Retinal pigment epithelial cell (primary cell): ENCODE measurements at places on chromosomes 2 and 18.

DNA sequence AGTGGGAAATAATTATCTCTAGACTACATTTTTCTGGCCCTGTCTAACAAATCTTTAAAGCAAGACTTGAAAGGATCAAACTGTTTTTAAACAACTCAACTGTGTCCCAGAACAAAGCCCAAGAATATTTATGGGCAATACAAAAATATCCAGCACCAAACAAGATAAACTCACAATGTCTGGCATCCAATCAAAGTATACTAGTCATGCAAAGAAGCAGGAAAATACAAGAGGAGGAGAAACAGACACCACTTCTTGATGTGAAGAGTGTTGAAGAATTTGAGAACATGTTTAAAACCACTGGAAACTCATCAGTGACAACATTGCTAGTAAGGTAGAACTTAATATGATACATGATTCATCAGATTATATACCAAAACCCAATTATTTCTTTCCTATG lies 66.1 kb upstream of the CDC42EP3 start:
- DNase-seq, result no peak

GRCh38 chr18:48340560-48340959 lies 68.6 kb downstream of the ZBTB7C start:
- DNase-seq, result no peak

DNA sequence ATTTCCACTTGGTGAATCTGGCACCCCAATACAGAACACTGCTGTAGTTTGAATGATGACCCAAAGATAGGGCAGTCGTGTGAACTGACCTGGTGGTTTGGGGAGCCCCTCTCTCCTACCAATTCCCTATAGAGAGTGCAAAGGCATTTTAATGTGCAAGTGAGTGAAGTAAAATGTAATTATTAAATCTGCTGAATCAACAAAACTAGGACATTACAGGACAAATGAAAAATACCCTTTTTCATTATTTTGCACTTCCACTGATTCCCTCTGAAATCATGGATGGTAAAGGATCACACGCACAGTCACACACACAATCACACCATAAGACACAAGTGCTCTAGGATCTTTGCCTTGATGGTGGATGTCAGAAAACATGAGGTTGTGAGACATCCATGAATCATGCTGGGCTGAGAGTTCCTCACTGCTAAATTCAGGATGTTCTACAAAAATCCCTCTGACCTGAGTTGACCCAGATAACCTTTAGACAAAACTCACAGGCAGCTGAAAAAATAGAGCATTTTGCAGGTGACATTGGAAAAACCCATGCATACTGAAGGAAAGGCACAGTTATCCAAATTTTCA lies 197.4 kb downstream of the FBXO15 start:
- DNase-seq, result no peak

- no peak for DNase-seq
Measured at GRCh38 chr2:157895531-157895930, 19.4 kb upstream of the ACVR1 start.

DNA sequence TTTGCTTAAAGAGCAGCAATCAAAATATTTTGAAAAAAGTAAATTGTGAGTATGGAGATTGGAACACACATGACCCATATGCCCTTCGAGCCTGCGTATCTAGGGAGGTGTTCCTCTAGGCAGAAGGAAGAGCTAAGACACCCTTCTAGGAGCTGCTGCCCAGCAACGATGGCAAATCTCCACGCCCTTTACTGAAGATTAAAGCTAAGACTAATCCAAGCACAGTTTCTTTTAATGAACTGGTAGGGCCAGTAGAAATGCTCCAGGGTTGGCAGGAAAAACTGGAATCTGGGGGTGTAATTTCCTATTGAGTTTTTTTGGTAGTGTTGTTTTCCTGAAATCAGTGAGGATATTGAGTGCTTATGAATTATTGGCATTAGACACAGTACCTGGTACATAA lies 712 bp upstream of the SERPINB13 start:
- no peak for DNase-seq

- DNase-seq, result no peak
Measured at GRCh38 chr18:48668466-48669179, 129.8 kb downstream of the CTIF start.

GRCh38 chr18:47549021-47549540 lies 297.6 kb upstream of the SKOR2 start:
- no peak for DNase-seq

- DNase-seq, result peak; percentile 89
Measured at GRCh38 chr2:10407841-10408648, 40.1 kb downstream of the ODC1 start.

- DNase-seq, result no peak
Measured at GRCh38 chr18:10476338-10476791, 21.9 kb downstream of the APCDD1 start.

GRCh38 chr2:130376433-130377293 lies 20.8 kb downstream of the PTPN18 start:
- DNase-seq, result no peak

DNA sequence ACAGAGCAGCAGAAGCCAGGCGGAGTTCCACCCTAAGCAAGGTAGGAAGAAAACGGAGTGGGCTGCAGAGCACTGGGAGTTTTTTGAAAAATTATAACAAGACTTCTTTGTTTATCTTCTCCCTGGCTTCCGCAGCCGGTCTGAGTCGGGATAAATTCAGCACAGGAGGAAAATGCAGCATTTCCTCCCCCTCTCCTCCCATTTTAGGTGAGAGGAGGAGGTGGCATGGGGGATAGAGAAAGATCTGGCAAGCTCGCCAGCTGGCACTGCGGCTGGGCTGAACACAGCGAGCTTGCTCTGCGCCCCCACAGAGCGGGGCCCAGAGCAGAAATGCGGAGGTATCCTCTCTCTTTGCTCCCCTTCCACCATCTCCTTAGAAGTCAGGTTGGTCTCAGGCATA lies 17.7 kb upstream of the CHRNA1 start:
- DNase-seq, result no peak

GRCh38 chr2:191234376-191234775 lies 10.8 kb upstream of the MYO1B start:
- no peak for DNase-seq

- DNase-seq, result no peak
Measured at GRCh38 chr2:38409156-38410102, 32.4 kb upstream of the ATL2 start.

GRCh38 chr2:69683170-69683971 lies 39.8 kb upstream of the AAK1 start:
- peak; percentile 41 for DNase-seq

DNA sequence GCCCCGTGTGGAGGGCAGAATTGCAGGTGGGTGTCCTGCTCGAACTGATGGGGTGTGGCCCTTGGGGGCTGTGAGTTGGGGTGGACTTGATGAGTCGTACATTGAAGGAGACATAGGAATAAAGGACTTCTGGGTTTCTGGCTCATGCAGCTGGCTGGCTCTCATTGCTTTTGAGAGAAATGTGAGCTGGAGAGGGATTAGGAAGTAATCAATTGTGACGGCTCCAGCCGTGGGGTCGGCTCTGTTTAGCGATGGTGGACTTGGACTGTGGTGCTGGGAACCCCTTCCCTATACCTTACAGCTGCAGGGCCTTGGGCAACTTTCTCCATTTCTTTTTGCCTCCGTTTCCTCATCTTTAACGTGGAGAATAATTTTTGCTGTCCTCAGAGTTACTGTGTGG lies 9.2 kb downstream of the IMPA2 start:
- DNase-seq, result no peak

DNA sequence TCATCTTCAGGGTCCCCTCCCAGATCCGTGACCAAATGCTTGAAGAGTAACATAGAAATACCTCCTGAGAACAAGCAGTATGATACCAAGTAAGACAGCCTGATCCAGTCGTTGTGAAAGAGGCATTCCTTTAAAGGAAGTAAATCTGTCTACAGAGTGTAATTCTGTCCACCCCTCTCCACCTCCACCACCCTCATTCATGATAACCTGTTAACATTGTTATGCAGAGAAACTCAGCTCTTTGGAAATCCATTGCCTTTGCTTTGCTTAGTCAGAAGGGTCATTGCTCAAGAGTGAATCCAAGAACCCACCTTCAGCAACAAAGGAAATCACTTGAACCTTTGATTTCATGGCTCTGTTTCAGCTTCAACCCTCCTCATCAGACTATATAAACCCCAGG lies 155.6 kb downstream of the CYP26B1 start:
- DNase-seq, result no peak

DNA sequence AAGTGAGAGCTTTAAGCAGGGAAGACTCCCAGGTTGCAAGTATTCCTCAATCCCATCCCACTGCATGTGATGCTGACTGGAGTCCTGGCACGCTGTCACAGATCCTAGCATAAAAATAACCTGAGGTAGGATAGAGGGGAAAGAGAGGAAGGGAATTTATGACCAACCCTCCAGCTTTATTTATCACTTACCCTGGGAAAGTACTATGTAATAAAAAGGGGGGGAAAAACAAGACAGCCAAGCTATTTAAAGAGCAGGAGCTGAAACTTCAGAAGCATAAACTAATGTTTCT lies 122.2 kb downstream of the SLC8A1 start:
- no peak for DNase-seq

- DNase-seq, result no peak
Measured at GRCh38 chr2:1605102-1606045, 138.9 kb downstream of the PXDN start.

GRCh38 chr18:49623571-49623970 lies 61.7 kb downstream of the LIPG start:
- DNase-seq, result no peak

GRCh38 chr2:191020742-191021381 lies 6.9 kb upstream of the STAT1 start:
- DNase-seq, result no peak

GRCh38 chr2:160114020-160114419 lies 51.6 kb upstream of the PLA2R1 start:
- DNase-seq, result no peak

DNA sequence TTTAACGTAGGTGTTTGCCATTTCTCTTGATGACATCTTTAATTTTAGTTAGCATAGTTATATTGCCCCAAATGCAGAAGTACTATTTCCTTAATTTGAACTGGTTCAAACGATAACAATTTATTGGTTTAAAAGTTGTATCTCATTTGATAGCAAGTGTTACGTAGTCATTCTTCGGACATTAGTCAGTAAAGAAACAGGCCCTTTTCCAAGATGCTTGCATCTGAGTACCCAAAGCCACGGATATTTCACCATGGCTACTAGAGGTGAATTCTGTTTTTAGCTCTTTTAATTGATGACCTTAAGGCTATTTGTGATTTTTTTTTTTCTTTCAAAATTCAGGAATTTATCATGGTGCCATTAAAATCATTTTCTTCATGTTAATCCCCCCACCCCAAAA lies 32.1 kb downstream of the GLS start:
- DNase-seq, result no peak

- no peak for DNase-seq
Measured at GRCh38 chr2:9168821-9169221, 37.8 kb upstream of the ASAP2 start.

DNA sequence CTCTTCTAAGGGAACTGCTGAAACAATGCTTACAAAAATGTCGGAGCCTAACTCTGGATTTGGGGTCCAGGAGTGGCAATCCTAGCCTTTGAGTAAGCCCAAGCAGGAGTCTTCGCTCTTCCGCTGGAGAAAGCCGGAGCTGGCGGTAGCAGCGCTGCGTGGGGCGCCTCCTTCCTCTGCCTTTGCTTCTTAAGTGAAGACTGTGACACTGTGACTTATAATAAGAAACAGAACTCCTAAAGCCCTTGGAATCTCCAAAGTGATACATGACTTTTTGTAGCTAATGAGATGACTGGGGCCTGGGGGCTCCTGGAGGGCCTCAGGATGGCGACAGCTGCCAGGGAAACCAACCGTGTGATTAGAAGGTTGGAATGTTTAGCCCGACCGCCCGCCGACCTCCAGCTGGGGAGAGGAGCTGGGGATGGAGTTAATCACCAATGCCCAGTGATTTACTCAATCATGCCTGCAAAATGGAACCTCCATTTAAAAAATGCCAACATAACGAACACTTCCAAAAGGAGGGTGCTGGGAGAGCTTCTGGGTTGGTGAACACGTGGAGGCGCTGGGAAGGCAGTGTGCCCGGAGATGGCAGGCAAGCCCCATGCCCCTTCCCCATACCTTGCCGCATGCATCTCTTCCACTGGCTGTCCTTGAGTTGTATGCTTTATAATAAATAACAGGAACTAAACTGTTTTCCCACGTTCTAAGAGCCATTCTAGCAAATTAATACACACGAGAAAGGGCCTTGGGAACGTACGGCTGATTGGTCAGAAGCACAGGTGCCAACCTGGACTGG lies 29.0 kb upstream of the MAL start:
- no peak for DNase-seq

- no peak for DNase-seq
Measured at GRCh38 chr2:19369341-19369955, 11.0 kb upstream of the OSR1 start.

- no peak for DNase-seq
Measured at GRCh38 chr2:33029459-33029858, 82.7 kb downstream of the LTBP1 start.

- DNase-seq, result no peak
Measured at GRCh38 chr2:25254961-25255360, 86.6 kb upstream of the POMC start.

DNA sequence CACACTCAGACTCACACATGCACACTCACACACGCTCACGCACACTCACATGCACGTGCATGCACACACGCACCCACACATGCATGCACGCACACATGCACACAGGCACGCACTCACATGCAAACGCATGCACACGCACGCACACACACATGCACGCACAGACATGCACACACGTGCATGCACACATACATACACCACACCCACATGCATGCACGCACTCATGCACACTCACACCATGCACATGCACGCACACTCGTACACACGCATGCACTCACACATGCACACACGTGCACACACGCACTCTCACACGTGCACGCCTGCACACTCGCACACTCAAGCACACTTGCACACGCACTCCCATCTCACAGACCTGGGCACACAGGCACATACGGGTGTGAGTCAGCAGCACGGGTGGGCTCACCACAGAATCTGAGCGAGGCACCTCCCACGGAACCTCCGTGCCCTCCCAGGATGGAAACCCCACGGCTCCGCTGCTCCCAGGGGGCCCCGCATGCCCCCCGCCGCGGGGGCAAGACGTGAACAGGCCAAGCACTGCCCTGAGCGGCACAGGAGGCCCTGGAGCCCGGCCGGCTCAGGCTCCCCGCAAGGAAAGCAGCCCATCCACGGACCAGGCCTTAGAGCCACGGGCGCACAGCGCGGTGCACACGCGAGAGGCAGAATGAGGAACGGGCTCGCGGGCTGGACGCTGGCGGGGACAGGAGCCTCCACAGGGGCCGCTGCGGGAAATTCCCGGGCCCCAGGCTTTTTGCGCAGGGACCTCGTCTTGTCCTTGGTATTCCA lies 8.4 kb upstream of the KCNG2 start:
- DNase-seq, result no peak

GRCh38 chr2:29072971-29073725 lies 1.2 kb downstream of the PCARE start:
- DNase-seq, result no peak
